ENCODE measurements at places on chromosomes 5 and 9.
A peak's percentile ranks its signal among the peaks of the same experiment; 100 is the strongest.

- no peak for DNase-seq
Measured at GRCh38 chr5:307794-308579, 13.5 kb upstream of the AHRR start.

DNA sequence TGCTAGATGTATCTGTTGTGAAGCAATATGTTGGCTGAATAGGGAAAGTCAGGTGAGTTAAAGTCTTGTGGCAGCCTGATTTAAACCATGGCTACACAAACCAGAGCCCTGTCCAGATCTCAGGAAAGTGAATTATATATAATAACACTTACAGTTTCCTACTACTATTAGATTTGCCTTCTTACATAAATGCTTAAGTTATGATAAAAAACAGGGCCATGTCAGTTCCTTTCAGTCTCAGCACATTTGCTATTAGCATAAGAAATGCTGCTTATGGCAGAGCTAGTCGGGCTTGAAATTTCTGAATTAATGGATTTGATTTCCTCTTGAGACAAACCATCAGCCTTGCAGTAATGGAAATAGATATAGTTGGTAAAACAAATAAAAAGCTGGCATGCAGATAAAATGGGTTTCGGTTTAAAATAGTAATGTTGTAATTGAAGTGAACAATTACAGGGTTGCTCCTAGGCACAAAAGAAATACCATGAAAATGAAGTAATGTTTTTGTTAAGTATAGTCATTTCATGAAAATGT, 664.2 kb upstream of the ZNF608 start:
- DNase-seq = peak; percentile 75

DNA sequence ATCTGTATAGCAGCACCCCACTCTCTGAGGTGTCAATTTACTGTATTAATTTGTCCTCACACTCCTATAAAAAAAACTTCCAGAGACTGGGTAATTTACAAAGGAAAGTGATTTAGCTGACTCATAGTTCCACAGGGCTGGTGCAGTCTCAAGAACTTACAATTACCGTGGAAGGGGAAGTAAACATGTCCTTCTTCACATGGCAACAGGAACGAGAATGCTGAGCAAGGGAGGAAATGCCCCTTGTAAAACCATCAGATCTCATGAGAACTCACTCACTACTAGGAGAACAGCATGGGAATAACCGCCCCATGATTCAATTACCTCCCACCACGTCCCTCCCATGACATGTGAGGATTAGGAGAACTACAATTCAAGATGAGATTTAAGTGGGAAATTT, 602.6 kb downstream of the MTRR start:
- peak; percentile 5 for DNase-seq

DNA sequence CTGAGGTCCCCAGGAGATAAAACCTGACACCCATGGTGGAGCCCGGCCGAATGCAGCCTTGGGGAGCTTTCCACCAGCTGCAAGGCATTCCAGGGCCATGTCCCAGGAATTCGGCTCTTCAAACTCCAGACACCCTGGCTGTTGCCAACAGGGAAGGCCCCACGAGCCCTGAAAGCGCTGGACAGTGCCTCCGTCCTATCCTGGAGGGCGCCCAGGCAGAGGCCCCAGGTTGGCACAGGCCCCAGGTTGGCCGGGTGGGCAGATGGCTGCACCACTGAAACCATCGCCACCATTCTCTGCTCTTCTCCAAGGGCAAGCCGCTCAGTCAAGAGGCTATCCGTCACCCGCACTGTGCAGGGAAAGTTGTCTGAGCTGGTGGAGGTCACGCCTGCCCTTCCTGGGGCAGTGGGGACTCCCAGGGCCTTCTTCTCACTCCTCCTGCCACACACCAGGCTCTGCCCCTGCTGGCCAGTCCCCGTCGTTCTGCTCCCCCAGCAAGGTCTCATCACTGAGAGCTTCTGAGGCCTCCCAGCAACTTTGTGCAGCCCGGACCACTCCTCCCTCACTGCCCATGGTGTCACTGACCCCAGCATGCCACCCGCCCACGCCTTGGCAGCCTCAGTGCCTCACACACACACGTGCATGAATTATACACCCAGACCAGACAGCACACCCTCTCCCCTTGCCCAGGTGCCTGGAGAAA, 21.2 kb downstream of the SLC6A3 start:
- DNase-seq = no peak

DNA sequence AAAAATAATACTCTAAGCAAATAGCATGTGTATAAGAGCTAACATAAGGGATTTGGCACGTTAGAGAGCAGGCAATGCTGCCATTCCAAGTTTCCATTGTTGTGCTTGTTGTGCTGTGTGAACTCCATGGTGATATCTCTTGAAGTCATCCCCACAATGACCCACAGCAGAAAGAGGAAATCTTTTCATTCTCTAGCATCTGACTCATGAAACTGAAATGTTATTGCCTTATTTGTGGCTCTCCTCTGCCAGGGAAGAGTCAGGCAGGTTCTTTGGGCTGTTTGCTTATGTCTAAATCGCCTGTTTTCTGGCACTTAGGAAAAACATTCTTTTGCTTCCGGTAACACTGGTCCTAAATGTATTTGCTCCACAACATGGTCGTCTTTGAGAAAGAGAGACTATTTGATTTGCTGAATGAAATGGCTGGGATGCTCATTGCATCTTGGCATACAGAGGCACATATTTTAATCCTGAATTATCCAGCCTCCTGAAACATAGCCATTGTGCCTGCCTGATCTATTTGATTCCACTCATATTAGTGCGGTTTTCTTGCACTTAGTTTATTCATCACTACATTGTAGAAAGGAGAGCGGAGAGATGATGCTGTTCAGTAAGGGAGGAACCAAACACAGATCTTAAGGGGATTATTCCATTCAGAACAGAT, 188.8 kb downstream of the CSNK1G3 start:
- DNase-seq = peak; percentile 99

GRCh38 chr9:124766815-124767554, 4.1 kb downstream of the NR6A1 start:
- DNase-seq = no peak

DNA sequence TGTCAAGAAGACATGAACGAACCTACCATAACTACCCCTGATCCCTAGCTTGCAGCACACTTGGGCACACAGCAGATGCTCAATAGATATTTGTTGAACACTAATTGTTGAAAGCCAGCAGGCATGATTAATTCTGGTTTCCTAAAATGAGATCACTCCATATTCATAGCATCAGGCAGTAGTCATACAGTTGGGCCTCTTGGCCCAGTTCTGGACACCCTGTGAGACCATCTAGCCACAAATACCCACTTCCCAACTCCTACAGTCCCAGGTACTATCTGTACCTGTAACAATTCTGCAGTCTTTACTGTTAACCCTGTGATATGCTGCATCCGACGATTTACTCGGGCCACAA, 24.2 kb downstream of the P4HA2 start:
- peak; percentile 57 for DNase-seq

DNA sequence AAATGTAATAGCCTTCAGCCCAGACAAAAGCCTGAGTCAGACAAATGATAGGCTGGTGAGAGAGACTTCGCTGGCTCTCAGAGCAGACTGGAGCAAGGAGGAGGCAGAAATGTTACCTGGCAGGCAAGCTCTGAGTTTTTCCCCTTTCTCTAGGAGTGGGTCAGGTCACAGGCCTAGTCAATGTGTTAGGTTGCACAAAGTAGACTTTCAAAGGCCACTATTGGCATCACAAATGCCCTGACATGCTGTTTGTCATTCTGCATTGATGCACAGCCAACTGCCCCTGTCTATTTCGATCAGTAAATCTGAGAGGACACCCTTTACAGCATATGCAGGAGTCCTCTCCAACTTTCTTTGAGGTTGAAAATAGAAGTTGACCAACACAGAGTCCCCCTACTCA, 15.5 kb upstream of the C1QTNF3 start:
- DNase-seq = no peak

- DNase-seq = no peak
Measured at GRCh38 chr9:76607730-76608436, 148.9 kb downstream of the GCNT1 start.

- peak; percentile 55 for DNase-seq
Measured at GRCh38 chr5:9654886-9655285, 24.7 kb upstream of the TAS2R1 start.

DNA sequence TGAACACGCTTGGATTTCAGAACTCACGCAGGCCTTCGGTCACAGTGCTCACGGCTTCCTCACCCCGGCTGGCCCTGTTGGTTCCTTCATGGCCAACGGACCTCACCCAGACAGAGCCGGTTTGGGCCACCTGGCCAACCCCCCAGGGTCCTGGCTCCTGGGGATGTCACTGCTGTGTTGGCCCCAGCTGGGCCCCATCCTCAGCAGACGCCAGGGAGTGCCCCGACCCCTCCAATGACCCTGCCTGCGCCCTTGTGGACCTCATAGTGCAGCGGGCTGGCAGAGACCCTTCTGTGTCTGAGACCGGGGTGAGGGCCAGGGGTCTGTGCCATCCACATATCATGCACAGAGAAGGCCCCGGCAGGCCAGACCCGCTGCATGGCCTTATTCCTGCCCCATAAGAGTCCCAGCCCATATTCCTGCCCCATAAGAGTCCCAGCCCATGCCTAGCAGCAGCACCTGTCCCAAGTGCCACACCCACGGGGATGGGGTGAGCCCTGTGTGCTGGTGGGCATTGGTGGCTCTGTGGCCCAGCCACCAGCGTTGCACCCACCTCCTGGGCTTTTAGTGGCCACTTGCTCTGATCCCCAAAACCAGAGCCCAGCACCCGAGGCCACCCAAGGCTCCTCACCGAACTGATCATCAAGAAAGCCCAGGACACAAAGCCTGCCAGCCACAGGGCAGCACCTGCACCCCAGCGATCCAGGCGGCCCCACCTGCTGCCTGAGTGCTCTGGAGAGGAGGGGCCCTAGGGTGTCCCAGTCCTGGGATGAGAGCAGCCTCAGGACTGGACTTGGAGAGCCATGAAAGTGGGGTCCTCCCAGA, 1.3 kb upstream of the LPCAT1 start:
- no peak for DNase-seq

DNA sequence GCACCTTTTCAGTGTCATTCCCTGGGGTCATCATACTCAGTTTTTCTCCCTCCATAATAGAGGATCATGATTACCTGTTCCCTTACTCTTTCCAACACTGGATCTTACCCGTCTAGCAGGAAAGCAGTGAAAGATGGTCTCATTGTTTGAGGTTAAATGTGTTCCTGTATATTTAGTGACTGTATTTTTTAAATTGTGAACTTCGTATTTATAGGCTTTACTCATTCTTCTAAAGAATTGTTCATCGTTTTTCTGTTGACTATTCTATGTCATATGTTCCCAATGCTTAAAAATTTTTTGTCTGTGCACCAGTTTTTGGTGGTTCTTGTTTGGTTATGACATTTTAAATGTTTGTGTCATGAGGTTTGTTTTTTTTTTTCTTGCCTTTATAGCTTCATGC, 204.8 kb upstream of the OTULINL start:
- no peak for DNase-seq

GRCh38 chr5:1847056-1847455, 35.7 kb downstream of the IRX4 start:
- no peak for DNase-seq

DNA sequence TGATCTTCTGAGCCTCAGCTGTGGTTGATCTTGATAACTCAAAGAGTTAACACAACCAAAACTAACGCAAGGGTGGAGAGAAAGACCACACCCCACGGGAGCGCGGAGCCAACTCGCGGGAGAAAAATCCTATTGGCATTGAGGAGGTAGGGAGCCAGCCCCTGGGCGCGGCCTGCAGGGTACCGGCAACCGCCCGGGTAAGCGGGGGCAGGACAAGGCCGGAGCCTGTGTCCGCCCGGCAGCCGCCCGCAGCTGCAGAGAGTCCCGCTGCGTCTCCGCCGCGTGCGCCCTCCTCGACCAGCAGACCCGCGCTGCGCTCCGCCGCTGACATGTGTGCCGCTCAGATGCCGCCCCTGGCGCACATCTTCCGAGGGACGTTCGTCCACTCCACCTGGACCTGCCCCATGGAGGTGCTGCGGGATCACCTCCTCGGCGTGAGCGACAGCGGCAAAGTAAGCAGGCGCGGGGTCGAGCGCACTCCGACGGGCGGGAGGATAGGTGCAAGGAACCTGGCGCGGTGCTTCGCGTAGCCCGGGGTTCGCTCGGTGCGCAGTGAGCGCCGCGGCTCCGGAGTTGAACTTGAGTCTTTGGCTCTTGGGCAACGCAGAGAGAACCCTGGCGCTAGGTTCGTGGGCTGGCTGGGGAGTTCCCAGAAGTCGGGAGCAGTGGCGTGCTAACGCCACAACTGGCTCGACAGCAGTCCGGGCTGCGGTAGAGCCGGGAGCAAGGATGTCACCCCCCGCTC, at the start of gene GDA:
Gene GDA (plus strand): TSS at position 210 of the 745 bp plus-strand sequence. CDS start 120 bp downstream, at position 330.
- DNase-seq = no peak

DNA sequence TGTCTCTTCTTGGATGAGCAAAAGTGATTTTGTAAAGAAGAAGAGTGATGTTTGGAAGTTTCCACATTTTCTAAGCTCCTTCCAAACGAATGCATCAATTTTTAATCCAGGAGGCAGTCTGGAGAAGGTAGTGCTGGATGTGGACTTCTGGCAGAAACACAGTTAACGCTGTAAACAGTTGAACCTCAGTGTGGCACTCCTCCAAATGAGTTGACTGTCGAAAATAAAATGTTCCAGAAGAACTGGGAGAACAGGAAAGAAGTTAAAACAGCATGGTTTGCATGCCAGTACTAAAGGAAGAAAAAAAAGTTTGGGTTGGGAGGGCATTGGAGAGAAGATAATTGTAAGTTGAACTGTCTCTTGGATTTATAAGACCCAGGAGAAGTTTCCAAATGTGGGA, 6.5 kb downstream of the ZNF462 start:
- peak; percentile 60 for DNase-seq

GRCh38 chr9:127340721-127341120, 56.2 kb upstream of the SLC2A8 start:
- no peak for DNase-seq

DNA sequence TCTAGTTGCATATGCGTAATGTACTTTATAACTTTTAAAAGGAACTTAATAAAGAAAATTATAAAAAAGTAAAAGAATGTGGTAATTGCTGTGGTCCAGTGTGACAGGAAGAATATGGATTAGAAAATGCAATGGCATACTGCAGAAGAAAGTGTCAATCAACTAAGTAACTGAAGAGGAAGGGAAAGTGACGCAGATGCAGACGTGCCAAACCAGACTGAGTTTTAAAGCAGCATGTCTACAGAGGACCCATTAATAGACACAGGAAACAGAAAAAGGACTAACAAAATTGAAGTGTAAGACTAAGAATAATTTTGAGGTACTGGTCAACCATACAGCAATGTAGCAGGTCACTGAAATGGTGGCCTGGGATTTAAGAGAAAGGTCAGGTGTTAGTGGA, 73.3 kb downstream of the DPYSL3 start:
- no peak for DNase-seq

GRCh38 chr5:178391480-178391879, 158.9 kb upstream of the PHYKPL start:
- DNase-seq = no peak

Data from iris pigment epithelial cell (primary cell).